ENCODE measurements at places on chromosomes 11 and 22.
A peak's percentile ranks its signal among the peaks of the same experiment; 100 is the strongest.

- no peak for DNase-seq
Observed at GRCh38 chr22:26476705-26477340, 6.8 kb downstream of the HPS4 start.

DNA sequence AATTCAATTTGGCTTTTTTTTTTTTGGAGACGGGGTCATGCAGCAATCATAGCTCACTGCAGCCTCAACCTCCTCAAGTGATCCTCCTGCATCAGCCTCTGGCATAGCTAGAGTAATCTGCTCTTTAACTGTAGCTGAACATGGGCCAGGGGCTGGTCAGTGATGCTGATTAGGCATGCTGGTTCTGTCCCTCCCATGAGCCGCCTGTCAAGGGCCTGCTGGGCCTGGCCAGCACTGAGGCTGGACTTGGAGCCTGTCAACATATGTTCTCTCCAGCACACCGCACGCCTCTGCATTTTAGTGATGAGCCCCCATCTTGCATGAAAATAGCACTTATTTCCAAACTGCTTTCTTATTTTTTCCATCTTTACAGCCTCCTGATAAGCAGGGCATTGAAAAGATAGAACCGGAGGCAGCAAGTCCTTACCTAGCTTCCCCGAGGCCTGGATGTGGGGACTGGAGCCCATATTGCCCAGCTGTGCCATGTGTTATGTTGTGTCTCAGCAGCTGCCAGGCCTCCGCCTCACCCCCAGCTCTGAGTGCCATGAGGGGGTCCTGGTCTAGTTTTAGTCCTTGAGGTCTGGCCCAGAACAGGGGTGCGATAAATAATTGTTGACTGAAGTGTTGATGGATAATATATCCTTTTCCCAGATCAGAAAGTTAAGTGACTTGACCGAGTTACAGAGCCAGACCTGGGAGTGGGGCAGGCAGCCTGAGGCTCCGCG, 80.0 kb downstream of the CTTN start:
- DNase-seq = no peak

DNA sequence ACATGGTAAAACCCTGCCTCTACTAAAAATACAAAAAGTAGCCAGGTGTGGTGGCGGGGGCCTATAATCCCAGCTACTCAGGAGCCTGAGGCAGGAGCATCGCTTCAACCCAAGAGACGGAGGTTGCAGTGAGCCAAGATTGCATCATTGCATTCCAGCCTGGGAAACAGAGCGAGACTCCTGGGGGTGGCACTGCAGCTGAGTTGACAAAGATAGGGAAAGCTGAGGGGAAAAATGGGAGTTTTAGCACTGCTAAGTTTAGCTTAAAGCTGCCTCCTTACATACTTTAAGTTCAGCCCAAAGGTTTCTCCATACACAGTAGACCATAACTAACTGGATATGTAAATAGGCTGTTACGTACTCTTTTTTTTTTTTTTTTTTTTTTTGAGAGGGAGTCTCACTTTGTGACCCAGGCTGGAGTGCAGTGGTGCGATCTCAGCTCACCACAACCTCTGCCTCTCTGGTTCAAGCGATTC, 9.0 kb upstream of the USP28 start:
- no peak for DNase-seq

GRCh38 chr11:11894486-11894885, 52.7 kb downstream of the USP47 start:
- no peak for DNase-seq

- no peak for DNase-seq
Observed at GRCh38 chr11:129457321-129457720, 81.7 kb downstream of the BARX2 start.

GRCh38 chr22:40673017-40673416, 6.3 kb upstream of the MCHR1 start:
- no peak for DNase-seq

DNA sequence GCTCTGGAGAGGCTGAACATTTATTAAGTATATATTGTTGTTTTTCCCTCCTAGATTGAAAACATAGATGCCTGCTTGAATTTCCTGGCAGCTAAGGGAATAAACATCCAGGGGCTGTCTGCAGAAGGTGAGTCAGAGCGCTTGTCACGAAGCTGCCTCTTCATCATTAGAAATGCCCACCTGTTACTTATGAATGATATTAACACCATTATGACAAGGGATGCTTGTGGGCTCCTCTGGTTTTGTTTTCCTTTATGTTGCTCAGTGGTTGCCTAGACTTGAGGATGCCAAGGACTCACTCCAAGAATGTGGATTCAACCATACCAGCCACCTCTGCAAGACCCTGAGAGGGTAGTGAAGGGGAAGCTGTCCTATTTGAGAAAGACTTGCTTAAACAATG, 156.2 kb downstream of the NAV2 start:
- DNase-seq = no peak

DNA sequence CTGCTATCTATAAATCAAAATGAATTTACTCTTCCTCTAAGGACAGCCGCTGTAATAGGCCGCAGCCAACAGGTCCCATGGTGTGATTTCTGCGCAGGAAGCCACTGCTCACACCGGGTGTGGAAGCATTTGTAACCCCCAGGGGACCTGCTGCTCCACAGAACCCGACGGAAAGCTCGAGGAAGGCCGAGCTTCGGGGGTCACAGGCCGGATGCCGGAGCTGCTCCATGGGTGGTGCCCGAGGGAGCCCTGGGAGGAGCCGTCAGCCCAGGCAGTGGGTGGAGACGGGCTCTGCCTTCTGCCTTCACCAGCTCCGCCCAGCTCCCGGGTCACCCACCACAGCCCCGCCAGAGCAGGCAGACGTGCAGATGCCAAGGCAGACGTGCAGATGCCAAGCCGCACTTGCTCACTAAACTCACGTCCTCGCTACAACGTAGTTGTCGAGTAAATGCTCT, 63.5 kb downstream of the BRD1 start:
- DNase-seq = no peak

- DNase-seq = no peak
Observed at GRCh38 chr11:35257281-35257680, 118.3 kb downstream of the CD44 start.

DNA sequence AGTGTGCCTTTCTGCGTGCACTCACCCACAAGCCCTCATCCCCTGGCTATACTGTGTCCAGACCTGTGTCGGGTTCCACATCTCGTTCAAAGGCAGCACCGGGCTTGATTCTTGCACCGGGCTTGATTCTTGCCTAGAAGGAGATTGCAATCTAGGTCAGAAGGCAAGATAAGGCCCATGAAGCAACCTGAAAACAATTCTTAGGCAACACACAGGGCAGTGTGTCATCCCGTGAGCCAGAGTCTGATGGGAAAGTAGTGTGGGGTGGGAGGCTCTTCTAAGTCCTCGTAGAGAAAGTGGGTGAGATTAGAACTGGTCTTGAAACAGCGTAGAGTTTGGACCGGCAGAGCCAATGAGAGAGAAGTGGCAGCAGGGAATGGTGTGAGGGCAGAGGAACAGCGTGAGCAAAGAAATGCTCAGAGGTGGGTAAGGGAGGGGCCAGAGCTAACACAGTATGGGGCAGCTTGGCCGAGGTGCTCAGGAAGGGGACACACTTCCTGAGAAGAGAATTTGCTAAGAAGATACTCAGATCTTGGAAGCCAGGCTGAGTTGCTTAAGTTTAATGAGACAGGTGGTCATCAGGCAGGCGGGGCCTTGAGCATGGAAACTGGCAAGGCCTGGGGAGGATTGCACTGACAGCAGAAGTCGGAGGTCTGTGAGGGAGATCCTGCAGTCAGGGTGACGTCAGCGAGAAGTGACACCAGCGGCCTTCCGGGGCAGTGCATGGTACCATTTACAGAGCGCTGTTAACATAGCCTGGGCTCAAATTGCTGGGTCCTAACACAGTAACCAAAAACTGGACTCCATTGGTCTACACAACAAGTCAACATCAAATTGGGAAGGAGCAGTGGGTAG, 40.7 kb upstream of the DKK3 start:
- no peak for DNase-seq

DNA sequence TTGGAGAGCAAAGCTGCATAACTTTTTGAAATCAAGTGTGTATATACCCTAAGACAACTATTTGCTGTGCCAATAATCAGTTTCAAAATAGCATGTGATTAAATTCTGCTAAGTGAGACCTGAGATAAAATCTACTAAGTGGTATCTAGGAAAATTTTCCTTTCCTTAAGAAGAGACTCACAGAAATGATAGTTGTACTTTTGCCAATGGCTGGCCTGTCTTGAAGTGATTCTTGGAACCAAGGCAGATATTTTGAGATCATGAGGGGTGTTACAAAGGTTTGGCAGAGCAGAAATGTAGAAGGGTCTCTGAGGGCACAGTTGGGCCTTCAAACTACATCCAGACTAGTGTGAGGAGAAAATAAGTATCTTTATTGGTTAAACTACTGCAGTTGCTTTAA, 902.6 kb upstream of the TENM4 start:
- no peak for DNase-seq

DNA sequence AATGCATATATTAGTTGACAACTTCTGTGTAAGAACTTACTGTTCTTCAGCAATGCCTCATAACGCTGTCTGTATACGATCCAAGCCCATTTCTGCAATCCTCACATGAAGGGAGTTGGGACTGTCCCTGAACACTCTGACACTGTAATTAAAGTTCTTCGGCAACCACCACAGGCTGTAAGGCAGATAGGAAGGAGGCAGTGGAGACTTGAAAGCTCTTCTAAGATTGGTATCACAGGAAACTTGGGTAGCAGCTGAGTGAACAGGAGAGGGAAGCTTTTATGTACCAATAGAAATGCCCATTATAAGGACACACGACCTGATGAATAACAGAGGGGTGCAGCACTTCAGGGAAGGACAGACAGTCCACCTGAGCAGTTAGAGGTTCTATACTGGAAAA, 12.0 kb upstream of the GAB2 start:
- DNase-seq = no peak

- no peak for DNase-seq
Observed at GRCh38 chr11:18223591-18224387, 12.8 kb downstream of the SAA4 start.

- no peak for DNase-seq
Observed at GRCh38 chr11:16981651-16982194, 32.5 kb downstream of the PLEKHA7 start.

DNA sequence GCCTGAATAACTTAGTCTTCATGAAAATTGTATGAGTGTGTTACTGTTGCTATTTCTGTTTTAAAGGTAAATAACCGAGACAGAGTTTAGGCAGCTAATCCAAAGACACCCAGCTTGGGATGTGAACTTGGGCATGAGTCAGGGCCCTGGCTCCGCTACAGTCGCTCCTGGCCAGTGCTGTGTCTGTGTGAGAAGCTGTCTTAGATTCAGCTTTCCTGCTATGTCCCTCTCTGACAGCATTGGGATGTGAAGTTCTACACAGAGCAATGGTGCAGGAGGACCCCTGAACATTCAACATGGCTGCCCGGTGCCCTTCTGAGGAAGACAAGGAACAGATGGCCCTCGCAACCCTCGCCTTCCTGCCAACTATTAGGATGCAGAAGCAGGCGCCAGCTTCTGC, 49.4 kb downstream of the GALNT18 start:
- DNase-seq = no peak

DNA sequence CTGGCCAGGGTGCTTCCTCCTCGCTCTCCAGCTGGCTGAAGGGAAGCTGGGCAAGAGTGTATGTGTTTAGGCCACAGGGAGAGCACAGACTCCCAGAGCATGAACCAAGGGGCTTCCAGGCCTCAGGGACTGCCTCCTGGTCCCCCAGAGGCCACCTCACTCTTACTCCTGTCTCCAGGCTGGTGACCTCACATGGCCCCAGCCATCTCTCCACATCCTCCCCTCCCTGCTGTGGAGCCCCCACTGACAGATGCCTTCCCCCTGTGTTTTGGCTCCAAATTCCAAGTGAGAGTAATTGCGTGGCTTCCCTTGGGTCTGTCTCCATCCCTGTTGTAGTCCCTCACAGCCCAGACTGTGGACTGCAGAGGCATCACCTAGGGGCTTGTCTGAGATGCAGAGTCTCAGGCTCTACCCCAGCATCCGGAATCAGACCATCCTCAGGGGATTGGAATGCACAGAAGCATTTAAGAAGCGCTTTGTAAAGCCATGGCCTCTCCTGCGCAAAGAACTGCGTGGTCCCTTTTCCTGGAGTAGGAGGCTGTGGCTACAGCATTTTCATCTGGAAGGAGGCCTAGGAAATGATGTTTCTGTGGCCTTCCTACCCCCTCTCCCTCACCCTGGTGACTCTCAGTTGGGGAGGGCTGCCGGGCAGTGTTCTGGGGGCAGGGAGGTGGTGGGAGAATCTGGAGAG, 91.1 kb downstream of the ATXN10 start:
- no peak for DNase-seq

DNA sequence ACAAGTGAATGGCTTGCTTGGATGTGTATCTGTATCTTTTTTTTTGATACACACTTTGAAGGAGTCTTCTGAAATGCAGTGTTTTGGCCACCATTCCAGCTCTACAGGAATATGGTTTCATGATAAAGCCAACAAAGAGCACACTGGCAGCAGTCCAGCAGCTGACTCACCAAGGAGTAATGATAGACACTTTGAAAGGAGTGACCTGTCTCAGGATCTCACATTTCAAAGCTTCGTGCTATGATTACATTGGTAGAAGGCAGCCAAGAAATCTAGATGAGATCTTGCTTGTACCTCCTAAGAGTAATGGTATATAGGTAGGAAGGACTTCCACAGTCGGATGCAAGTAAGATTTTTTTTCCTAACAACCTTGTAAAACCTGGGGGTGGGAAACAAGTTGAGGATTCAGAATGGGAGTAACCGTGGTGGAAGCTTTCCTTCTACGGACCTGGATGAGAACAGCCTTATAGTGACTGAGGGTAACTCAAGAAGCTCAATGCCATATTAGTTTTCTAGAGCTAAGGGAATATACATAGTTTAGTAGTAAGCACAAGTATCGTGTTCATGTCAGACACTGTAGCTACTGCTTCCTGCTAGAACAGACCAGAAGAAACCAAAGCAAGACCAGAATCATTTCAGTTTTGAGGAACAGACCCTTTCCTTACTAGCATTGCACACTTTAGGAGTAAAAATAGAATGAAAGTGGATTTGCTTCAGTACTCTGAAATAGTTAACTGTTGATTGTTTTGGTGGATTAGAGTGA, 25.0 kb downstream of the MTMR3 start:
- peak; percentile 91 for DNase-seq

DNA sequence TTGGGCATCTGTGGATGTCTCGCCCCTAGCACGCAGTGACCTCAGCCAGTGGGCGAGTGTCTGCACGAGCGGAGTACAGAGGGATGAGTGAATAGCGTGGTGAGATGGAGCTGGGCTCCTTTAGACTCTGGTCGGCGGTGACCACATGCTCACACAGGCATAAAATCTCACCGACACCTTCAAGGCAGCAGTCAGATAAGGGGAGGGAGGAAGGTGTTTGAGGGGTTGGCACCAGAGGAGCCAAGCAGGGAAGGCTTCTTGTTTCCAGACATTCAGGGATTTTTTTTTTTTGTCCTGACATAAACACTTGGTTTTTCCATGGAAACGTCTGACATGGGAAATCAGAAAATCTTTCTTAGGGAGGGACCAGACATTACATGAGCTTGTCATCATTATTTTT, 35.8 kb downstream of the GRIK4 start:
- no peak for DNase-seq

DNA sequence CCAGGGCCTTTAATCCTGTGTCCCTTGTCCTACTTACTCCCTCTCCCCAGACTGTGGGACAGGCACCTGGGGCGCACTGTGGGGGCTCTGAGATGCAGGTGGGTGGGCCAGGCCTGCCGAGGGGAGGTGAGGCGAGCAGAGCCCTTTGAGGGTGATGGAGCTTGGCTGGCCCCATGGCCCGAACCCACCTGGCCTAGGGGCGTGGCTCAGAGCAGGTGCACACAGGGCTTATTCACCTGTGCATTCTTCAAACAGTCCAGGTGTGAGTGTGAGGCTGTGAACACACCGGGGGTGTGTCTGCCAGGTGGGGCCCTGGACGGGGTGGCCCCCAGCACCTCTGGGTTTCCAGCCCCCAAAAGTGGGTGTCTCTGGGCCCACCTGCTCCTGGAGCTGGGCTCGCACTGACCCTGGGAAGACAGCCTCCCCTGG, 9.0 kb upstream of the MUC5AC start:
- no peak for DNase-seq

Measured in RKO (cell line).